ENCODE measurements at places on chromosomes 7 and 10.

DNA sequence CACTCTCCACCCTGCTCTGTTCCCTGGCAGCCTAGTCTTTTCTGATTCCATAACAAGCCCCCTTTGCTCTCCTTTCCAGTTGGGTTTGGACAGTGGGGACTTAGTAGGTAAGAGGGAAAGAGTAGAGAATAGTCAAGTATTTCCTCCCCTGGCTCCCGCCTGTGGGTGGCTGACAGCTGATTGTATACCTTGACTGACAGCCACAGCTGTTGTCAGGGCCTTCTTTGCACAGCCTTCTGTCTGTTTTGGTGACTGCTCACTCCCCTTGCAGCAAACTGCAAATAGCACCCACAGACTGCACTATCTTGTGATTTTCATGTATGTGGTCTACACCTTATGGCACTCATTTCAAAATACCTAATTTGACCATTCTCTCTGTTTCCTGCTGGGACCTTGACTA is 486.3 kb downstream of the ACTR3B start:
- no peak for DNase-seq

GRCh38 chr7:94907026-94907810 is at the start of gene PPP1R9A:
Gene PPP1R9A (plus strand): TSS chr7:94907594. CDS start chr7:94910114, 2,520 bp downstream.
- DNase-seq: peak; percentile 65

DNA sequence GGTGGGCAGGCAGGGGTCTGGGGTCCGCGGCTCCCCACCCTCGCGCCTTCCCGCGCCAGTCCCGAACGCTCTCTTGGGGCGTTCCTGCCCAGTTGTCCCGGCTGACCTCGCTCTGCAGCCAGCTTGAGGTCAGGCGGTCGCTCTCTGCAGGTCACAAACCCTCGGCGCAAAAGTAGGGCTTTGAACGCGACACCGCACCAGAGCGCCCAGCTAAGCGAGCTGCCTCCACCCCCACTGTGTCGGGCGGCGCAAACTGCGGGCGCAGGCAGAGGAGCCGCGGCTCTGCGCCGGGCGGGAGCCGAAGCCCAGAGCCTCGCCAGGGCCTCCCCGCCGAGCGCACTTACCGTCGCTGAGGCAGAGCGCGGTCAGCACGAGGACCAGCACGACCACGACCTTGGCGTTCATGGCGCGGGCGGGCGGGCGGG is 284 bp downstream of the CXCL12 start:
- DNase-seq: no peak

DNA sequence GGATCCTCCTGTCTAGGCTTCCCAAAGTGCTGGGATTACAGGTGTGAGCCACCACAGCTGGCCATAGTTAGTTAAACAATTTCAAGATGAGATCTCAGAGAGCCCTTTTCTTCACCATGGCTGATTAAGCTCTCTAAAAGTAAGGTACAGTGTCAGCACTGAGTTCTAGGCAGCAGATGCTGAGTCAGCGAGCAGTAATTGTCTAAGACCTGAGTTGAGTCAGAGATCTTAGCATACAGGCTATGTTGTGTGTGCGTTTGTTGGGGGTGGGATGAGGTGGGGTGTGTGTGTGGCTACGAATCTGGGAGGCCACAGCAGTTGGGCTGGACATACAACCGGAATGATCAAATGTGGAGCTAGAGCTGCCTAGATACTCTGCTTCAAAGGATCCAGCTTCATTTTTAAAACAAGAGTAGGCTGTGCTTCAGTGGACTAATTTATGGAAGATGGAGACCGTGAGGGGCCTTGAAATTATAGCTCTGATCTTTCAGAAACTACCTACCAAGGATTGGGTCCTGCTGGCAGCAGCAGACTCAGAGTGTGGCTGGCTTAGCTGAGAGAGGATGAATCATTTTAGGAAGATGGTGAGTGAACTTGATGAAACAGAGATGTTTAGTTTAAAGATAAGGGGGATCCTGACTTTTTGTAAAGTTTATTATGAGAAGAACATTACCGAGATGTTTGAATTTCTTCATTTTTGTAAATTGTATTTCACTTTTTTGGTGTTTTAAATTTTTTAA is 17.5 kb upstream of the MTPN start:
- DNase-seq: no peak

GRCh38 chr10:3396116-3396515 is 223.5 kb upstream of the PITRM1 start:
- DNase-seq: peak; percentile 45

DNA sequence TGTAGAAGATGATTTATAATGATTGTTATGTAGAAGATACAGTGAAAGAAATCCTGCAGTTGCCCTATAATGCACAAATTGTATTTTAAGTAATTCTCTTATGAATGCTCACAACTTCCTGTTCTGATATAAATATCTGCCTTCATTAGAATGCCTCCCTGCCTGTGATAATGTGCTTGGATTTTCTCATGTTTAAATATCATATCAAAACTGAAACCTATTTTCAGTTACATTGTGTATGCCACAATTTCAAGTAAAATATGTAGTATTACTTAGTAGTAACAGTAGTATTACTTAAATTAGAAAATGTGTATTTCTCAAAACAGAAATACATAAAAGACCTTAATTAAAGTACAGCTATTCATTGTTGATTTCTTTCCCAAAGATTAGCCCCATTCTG is 41.1 kb upstream of the TFEC start:
- DNase-seq: no peak

- DNase-seq: no peak
Observed at GRCh38 chr10:100970076-100970913, 991 bp downstream of the SEMA4G start.

GRCh38 chr7:139543801-139544603 is 20.5 kb downstream of the CLEC2L start:
- DNase-seq: no peak

GRCh38 chr7:12923971-12924370 is 236.5 kb downstream of the ARL4A start:
- DNase-seq: no peak

DNA sequence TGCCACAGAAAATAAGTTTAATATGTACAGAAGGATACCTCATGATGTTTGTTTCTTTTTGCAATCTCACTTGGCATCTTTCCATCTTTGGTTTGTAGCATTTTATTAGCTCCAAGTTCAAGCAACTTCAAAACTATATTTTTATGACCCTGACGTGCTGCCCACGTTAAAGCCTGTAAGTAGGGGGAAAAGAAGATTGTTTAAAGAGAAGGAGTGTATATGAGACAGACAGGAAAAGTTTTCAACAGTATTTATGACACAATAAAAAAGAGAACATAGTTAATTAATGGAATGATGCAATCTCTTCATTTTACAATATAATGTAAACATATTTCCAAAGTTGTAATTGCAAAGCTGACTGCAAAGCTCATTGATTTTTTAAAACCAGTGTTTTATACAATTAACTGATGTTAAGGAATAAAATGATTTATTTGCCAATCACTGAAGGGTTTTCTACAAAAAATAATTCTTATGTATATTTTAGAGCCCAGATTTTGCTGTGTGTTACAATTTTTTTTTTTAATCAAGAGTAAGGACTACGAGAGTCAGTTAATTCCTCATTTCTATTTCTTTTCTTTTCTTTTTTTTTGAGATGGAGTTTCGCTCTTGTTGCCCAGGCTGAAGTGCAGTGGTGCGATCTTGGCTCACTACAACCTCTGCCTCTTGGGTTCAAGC is 42.5 kb downstream of the ASZ1 start:
- no peak for DNase-seq

DNA sequence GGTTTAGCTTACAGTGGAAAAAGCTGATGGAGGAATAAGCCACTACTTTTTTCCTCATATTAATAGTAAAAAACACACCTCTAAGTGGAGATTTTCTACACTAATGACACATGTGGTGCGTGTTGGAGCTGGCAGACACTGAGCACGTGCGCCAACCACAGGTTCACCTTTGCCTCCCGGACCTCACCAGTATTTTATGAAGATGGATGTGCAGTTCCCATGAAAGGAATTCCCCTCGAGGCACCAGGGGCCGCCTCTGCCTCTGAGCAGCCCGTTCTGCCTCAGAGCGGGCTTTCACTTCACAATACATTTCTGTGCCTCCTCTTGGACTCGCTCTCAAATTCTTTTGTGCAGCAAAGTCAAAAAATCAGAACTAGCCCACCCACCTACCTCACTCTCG is 477.5 kb upstream of the ADARB2 start:
- DNase-seq: no peak

- DNase-seq: no peak
Observed at GRCh38 chr10:104332243-104333031, 5.8 kb downstream of the ITPRIP start.

DNA sequence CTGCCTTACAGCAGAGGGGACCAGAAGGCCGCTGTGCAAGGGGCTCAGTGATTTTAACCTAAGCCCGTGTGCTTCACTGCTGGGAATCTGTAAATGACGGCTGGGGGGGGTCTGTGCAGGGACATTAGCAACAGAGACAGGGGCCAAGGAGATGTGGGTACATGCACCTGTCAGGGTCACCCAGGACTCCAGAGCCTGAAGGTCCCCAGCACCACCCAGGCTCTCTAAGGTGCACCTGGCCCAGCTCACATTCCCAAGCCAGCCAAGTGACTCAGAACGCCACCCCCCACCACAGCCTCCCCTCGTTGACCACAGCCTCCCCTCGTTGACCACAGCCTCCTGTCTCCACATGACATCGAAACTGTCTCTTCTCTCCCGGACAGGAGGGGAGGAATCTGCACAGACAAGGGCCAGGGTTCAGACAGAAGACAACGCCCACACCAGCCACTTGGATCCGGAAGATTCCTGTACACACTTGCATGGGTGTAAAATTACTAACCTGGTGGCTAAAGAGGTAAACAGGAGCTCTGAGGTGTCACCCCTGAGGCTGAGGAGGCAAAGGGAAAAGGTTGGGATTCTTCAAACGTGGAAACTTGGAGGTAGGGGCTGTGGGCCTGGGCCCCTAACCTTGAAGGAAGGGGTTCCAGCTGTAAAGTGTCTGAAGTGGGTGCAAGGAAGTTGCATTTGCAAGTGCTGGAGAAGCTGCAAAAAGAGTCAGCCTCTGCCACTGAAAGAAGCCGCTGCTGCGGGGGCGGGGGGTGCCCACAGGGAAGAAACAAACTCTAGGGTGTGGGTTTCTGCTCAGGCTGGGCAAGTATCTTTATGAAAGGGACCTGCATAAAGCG is 27.0 kb downstream of the CALML3 start:
- DNase-seq: peak; percentile 43

DNA sequence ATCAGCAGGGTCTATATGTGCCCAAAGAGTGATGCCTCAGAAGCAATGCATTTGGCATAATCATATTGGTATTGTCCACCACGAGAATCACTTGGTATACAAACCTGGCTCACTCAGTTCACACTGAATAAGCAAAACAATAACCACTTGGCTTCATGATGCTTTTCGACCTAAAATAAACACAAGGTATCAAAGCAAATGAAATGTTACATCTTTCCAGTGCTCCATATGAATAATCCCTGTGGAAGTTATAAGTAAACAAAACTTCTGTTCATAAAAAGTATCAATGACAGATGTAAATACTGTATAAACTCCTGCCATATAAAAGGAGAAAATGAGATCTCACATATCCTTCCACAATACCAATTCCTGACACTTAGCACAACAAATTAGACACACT is 29.8 kb upstream of the EBLN1 start:
- no peak for DNase-seq
